ENCODE measurements at places on chromosomes 3 and 15.

GRCh38 chr3:12954891-12955650, 113.7 kb upstream of the RPL32 start:
- no peak for DNase-seq

- DNase-seq = no peak
Measured at GRCh38 chr15:62953496-62954045, 89.0 kb upstream of the TPM1 start.

GRCh38 chr15:51697163-51697562, 15.9 kb downstream of the SCG3 start:
- DNase-seq = no peak

GRCh38 chr3:37145611-37146010, 28.8 kb downstream of the LRRFIP2 start:
- DNase-seq = no peak

DNA sequence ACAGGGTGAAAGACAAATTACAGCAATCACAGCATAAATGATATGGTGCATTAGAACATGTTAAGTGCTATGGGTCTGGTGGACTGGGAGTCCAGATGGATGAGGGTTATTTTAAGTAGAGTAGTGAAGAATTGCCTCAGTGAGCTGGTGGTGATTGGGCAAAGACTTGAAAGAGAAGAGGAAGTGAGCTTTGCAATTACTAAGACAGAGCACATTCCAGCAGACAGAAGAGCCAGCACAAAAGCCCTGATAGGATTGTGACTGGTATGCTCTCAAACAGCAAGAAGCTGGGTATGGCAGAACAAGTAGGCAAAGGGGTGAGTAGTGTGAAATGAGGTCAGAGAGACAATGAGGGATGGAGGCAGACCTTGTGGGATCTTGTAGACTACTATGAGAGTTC, 2.1 kb upstream of the ACKR4 start:
- DNase-seq = no peak

GRCh38 chr3:135802171-135802570, 163.4 kb upstream of the PPP2R3A start:
- no peak for DNase-seq

DNA sequence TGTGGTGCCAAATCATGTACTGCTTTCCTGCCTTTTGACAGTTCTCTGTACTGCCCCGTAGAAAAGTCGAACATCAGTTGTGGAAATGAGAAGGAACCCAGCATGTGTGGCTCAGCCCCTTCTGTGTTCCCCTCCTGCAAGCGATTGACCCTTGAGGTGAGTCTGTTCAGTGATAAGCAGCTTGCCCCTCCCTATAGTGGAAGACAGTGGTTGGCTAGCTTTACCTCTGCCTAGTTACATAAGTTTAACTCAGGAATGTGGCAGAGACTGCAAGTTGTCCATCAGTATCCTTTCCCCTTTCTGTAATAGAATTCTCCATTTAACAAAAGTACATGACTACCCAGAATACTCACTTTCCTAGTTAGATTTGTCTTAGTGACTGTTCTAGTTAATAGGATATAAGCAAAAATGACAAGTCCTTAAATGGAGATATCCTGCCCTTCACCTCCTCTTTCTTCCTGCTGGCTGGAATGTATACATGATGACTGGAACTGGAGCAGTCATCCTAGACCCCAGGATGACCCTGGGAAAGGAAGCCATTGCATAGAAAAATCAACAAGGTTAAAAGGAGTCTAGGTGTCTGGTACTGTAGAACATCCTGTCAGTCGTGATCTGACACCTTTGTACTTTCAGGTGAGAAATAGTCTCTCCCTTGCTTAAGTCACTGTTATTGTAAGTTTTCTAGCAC, 10.6 kb downstream of the SETMAR start:
- no peak for DNase-seq

All from RWPE2 (cell line).